ENCODE measurements at places on chromosomes 2 and 18. TPM values are rescaled to one million over a fixed set of nuclear protein-coding genes. Genes with fewer than 3 reads are reported as not detected.

- no peak for DNase-seq
Observed at GRCh38 chr2:3465844-3466481, 53.4 kb downstream of the ADI1 start.

DNA sequence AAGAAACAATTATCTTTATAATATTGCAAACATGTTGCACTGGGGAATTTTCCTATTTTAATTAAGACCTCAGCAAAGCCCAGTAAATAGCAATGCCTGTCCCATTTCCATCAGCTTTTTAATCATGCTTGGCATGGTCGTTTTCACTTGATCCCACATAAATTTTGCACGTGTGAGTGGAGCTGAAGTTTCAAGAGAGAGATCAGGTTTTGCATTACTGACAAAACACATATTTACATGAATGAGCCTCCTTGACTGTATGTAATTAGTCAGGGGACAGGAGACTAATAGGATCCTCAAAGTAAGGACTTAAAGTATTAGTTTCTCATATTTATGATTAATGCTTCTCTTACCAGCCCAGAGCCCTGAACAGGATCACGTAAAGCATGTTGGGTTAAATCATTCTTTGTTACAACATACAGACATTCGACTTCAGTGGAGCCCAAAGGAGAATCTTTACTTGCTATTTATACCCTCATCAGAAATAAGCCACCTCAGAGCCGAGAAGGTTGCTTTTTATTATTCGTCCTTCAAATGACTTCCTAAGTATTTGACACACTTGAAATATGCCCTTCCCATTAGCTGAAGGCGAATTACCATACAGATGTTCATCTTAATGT is 711.3 kb downstream of the GALR1 start:
- no peak for DNase-seq

DNA sequence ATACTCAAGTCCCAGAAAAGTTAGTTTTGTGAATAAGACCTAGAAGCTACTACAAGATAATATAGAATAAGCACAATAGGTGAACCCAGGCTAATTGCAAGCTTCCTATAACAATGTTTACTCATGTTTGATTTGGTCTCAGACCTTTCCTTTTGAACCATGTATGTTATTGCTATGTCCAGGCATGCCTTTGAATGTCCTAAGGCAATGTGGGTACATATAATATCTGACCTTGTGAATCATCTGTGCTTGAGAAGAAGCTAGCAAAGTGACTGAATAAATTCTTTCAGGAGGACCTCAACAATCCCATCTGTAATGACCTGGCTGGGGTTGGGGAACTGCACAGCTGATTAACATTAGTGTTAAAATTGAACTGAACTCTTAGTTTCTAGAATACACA is 1285.9 kb upstream of the CELF4 start:
- DNase-seq = no peak

DNA sequence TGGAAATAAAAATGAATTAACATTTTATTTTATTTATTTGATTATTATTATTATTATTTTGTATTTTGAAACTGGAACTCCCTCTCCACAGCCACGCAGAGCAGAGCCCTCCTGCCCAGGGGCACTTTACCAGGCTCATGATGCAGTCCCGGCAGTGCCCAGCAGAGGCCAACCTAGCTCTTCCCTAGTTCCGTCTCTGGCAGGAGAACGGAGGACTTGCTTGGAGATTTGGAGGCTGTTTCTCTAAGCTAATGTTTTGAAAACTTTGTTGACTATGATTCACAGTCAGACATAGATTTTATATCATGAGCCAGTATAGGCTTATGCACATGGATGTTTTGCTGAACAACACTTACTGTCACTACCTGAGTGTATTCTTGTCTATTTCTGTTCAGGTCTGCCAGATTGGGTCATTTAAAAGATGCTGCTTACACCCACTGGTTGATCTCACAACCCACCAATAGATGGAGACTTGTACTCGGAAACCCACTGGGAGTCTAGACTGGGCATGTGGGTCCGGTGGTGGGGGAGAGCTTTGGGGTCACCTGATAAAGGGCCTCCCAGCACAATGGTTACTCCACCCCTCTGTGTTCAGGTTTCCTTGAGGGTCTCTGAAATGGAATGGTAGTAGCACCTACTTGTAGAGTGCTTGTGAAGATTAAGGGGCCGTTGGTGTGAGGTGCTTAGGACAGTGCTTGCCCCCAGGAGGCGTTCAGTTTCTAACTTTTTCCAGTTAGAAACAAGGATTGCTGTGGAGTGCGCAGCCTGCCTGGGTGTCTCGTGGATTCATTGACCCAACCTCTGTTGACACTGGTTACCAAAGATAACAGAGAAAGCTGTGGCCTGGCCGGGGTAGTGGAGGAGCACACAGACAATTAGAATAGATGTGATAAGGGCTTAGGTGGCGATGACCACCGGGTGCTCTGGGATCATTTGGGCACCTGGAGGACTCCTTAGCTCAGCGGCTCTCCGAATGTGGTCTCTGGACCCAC is 177.3 kb downstream of the HAUS1 start:
- peak; percentile 43 for DNase-seq

DNA sequence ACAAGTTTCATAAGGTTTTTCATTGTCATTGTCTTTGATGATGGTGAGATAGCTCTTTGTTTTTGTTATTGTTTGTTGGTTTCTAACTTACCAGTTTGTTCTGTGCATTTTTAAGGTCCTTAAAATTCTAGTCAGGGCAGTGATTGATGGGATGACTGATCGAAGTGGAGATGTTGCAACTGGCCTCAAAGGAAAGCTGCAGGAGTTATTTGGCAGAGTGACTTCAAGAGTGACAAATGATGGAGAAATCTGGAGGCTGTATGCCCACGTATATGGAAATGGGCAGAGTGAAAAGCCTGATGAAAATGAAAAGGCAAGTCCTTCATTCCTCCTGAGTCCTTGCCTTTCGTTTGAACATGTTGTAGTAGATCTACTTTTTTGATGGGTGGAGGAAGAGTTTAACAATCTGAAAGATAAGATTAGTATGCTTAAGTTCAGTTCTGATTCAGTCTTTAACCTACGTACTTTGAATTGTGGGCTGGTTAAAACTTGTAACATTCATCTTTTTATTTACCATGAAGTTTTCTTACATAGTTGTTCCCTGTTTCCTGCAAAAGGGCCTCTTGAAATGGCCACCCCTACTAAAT is 135.8 kb upstream of the LTBP1 start:
- no peak for DNase-seq

DNA sequence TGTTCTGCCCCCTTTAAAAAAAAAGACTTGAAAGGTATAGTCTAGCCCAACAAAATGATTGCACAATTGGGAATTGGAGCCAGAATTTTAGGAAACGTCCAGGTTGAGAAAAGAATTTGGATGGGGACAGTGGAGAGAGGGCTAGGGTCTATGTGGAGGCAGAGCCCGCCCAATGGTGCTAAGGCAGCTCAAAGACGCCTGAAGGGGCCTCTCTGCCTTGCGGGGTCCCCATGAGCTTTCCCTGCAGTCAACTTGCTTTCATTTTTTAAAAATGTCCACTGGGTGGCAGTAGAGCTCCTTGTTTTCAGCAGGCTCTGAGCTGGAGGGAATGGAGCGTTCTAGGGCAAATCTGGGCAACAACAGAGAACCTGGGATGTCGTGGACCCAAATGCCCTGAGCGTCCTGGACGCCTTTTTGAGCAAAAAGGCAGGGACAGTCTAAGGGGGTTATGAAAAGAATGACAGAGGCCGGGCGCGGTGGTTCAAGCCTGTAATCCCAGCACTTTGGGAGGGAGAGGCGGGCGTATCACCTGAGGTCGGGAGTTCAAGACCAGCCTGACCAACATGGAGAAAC is 40.2 kb upstream of the ITM2C start:
- DNase-seq = peak; percentile 89

UGT1A10 gene
- polyA plus RNA-seq = not detected

DNA sequence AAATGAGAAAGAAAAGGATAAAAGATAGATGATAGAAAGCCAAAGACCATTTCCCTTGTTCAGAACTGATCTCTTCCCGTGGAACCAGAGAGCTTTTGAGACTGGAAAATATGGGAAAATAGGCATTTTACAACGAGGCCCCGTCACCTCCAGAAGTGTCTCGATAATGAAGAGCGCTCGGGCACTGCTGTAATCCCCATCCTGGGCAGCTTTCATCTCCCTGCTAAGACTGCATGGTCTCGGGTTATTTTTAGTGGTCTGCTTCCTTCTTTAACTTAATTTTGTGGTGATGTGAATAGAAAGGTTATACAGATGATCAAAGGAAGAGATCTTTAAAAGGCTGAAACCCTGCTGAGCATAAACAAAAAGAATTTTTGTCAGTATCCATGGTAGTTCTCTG is 176.6 kb downstream of the METTL4 start:
- DNase-seq = no peak

- DNase-seq = no peak
Observed at GRCh38 chr18:37253394-37254235, 312.0 kb downstream of the CELF4 start.

LYG1 gene
- 5.8 TPM for polyA plus RNA-seq

- DNase-seq = no peak
Observed at GRCh38 chr2:203721781-203722300, 15.4 kb downstream of the CD28 start.

GRCh38 chr18:1653873-1654272 is 749.2 kb downstream of the ADCYAP1 start:
- DNase-seq = no peak

- DNase-seq = no peak
Observed at GRCh38 chr2:111912547-111912946, 14.1 kb downstream of the MERTK start.

DNA sequence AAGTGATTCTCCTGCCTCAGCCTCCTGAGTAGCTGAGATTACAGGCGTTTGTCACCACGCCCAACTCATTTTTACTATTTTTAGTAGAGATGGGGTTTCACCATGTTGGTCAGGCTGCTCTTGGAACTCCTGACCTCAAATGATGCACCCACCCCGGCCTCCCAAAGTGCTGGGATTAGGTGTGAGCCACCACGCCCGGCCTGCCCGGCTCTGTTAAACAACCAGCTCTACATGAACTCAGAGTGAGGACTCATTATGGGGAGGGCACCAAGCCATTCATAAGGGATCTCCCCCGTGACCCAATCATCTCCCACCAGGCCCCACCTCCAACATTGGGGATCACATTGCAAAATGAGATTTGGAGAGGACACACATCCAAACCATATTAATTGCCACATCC is 8.8 kb downstream of the ATIC start:
- no peak for DNase-seq

DNA sequence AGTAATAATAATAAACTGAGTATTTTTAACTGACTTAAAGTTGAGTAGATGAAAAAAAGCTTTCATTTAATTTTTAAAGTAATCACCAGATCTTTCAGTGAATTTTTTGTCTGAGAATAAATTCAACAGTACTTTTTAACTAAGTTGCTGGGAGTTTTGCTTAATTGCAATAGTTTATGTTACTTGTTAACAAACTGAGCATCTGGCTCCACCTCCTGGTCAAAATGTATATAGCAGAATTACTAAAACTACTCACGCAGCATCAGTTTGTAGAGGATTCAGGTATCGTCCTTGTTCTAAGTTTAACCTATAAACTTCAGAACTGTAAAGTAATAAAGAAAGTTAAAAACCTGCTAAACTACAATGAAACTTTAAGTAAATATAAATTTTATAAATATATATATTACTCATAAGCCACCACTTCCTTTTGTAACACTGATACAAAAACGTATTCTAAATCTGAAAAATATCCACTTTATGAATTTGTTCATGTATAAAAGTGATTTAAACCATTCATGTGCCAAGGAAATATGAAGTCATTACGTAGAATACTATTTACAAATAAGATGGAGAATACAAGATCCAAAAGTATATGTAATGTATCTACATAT is 21.3 kb downstream of the NOL10 start:
- peak; percentile 66 for DNase-seq

DNA sequence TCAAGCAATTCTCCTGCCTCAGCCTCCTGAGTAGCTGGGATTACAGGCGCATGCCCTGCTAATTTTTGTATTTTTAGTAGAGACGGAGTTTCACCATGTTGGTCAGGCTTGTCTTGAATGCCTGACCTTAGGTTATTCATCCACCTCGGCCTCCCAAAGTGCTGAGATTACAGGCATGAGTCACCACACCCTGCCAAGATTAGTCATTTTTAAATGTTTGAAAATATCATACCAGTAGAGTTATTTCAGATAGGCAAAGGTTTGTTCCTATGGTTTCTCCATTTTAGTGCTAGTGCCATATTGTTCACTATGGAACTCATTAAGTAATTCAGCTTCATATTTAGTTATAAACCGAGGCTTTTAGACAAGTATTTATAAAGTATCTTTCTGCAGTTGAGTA is 52.3 kb downstream of the HIBCH start:
- DNase-seq = no peak

GRCh38 chr2:241234066-241234790 is 45.8 kb downstream of the ANO7 start:
- DNase-seq = no peak

KRTCAP3 gene
- 11.5 TPM for polyA plus RNA-seq

ANO7 gene
- 3.4 TPM for polyA plus RNA-seq

DNA sequence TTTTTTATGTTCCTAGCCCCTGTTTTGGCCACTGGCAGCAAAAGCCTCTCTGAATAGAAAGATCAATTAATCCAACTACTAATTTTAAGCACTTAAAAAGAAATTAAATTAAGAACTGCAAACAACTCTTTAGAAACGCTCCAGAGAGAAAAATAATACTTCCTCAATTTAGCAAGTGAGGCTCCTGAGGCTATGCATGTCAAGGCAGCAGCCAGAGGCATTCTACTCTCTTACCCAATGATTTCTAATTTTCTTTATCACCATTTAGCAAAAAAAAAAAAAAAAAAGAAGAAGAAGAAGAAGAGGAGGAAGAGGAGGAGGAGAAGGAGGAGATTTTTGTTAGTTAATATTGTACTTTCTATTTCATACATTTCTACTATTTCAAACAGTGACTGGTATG is 68.5 kb downstream of the TMEM237 start:
- DNase-seq = no peak

DNA sequence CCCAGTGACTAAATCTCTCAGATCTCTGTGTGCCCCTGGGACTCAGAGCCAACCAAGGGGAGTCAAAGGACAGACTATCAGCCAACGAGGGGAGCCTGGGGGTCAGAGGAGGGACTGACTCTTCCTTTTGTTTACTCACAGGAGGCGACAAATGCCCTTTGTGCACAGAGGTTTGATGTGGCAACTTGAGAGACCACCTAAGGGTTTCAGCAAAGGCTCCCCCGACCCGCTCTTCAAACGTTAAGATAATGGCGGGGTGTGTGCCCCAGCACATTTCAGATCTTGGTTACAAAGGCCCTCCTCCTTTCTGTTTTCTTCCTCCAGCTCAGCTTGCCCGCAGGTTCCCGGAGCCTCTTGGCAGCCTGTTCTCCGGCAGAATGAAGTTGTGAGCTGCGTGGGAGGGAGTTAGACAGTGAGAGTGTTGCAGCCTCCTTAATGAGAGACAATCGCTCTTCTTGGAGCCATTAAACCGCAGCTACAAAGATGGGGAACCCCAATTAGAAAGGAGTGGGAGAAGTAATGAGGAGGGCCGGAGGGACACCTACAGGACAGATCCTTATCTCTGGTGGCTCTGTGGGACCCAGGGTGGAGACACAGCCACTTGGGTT is 76.2 kb downstream of the KIAA2012 start:
- no peak for DNase-seq

DNA sequence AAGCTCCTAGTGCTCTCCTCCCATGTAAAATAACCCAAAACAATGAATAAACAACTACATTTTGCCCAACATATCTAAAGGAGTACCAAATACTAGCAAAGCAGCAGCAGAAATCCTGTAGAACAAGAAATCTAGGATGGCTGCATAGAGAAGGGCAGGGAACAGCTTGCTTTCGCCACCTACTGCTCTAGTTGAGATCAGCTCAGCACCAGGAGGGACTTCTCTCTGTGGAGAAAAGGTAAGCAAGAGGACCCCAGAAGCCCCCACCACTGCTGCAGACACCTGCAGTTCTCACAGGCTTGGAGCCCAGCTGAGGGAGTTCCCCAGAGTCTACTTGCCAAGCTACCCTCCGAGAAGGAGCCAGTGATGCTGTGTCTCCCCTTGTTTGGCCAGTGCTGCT is 243.0 kb upstream of the CHST9 start:
- DNase-seq = no peak

C1QL2 gene
- polyA plus RNA-seq = not detected
